ENCODE measurements at places on chromosomes 12 and 14.

- no peak for DNase-seq
Observed at GRCh38 chr14:73208390-73208789, 28.9 kb upstream of the PAPLN start.

DNA sequence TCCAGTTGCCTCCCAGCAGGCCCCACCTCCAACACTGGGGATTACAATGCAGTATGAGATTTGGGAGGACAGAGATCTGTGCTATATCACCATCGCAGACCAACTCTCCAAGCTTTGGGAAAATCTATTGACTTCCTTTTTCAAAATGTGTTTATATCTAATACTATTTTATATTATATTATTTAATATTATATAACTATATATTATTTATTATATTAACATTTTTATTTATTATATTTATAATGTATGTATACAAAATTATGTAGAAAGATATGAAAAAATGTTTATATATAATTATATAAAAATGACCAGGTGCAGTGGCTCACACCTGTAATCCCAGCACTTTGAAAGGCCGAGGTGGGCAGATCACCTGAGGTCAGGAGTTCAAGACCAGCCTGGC lies 36.4 kb downstream of the DNAH10 start:
- DNase-seq = no peak

GRCh38 chr12:4214877-4215228 lies 58.7 kb upstream of the CCND2 start:
- DNase-seq = no peak

DNA sequence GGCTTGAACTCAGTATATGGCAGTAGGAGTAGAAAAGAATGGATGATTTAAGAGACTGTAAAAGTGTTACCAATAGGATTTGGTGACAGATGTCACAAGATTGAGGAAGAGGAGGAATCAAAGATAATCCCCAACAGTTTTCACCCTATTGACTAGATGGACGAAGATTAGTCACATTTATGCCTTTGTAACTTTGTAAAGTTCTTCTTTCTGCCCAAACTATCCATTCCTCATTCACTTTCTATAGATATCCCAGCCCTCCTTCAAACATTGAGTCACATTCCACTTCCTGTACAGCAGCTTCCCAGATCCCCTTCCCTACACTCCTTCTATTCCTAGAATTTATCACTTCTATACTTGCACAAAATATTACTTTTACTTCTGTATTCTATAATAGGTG lies 207.9 kb downstream of the BTG1 start:
- no peak for DNase-seq

DNA sequence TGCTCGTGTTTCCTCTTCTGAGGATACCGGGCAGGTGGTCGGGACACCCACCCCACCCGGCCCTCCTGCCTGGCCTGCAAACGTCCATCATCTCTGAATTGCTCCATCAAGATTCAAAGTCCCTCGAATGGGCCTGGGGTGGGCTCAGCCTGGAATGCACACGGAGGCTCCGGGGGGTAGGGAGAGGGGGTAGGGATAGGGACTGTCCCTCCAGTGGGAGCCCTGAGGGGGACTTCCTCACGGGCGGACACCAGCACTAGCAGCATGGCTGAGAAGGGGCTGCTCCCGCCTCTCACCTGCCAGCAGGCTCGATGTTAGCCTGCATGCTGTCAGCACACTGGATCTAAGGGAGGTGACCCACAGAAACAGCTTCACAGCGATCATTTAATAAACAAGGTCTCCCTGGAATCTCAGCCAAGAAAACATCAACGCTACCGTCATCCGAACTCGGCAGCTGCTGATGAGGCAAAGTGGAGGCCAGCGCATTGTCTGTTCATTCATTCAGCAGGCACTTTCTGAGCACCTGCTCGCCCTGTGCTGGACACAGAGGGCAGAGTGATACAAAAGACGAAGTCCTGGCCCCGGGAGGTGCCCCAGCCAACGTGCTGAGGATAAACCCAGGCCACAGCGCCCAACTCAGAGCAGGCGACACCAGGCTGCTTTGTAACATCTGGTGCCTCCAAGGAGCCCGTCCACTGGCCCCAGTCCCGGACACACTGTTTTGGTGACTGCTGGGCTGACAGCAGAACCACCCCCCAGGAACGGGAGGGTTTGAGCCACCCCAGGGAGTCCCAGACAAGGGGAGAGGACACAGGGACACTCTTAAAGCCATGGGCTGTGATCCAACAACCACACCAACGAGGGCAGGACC lies 6.3 kb downstream of the TMEM179 start:
- no peak for DNase-seq

- DNase-seq = no peak
Observed at GRCh38 chr14:85415015-85415712, 114.8 kb upstream of the FLRT2 start.

- no peak for DNase-seq
Observed at GRCh38 chr14:22460461-22461195, 128.4 kb downstream of the DAD1 start.

DNA sequence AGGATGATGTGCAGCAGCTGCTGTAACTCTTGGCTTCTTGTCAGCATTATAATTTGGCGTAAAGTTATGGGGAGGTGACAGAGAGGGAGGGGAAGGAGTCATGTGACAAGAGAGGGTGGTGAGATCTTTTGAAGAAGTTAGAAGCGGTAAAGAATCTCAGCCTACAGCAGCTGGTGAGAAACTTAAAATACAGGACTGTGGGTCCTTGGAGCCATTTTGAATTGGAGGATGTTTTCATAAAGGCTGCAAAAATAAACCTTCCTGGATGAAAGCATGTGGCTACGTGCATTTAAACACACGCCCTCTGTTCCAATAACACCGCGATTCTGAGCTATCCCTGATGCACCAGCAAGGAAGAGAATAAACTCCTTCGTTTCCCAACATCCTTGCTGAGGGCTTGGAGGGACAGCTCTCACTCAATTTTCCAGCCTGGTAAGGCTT lies 133.7 kb downstream of the TMEM30B start:
- no peak for DNase-seq

DNA sequence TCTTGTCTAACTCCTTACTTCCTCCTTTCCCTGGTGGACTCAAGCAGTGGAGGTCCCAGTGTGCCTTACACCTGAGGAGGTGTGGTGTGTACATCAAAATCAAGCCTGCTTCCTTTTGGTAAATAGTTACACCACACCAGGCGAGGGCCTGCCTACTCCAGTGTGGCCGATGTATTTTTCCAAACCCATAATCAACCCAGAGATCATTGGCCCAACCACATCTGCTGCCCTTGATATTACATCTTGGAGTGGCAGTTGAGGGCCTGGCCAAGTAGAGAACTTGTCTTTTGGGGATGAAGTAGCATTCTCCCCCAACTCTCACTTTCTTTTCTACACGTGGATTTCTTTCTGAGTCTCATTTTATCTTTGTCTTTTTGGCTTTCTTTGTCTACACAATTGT lies 187.4 kb downstream of the EFCAB11 start:
- DNase-seq = no peak

DNA sequence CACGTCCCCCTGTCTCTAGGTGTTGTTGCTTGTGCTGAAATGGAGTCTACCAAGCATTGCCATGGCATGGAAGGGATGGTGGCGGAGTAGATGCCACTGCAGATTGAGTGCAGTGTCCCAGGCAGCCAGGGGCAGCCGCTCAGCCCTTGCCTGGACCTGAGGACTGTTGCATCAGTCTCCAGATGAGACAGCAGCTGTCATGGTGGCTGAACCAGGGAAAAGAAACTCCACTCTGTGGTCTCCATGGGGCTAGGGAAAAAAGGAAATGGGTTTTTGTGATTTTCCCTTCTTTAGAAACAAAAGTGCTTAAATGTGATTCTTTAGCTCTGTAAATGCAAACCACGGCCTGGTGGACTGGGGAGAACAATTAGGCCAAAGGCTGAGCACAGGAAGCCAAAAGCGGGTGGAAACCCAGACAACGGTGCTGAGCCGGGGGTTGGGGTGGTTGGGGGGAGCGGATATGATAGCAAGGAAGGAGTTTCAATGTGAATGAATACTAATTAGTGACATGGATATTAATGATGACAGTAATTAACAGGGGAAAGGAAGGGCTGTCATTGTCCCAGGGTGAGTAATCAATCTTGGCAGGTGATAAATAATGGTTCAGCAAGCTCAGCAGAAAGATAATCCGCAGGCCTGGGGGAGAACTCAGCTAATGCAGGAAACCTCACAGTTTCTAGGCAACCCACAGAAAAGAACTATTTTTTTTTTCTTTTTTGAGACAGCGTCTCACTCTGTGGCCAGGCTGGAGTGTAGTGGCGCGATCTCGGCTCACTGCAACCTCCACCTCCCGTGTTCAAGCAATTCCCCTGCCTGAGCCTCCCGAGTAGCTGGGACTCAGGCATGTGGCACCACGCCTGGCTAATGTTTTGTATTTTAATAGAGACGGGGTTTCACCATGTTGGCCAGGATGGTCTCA lies 442.6 kb downstream of the DPF3 start:
- no peak for DNase-seq

DNA sequence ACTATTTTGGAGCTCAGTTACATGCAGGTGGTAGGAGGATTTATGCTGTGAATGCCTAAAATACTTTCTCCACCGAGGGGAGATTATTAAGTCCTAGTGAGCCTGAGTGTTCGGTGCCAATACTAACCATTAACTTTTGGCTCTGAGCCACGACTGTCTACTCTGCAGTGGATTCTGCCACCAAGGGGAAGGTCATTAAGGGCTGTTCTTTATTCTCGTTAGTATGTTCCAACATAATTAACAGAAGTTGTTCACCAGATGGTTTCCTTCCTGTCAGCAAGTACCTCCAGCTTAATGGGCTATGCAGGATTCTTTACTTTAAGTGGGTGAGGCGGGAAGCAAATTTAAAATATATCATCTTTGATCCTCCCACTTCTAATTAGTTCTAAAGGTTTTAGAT lies 326.3 kb downstream of the BMP4 start:
- no peak for DNase-seq

DNA sequence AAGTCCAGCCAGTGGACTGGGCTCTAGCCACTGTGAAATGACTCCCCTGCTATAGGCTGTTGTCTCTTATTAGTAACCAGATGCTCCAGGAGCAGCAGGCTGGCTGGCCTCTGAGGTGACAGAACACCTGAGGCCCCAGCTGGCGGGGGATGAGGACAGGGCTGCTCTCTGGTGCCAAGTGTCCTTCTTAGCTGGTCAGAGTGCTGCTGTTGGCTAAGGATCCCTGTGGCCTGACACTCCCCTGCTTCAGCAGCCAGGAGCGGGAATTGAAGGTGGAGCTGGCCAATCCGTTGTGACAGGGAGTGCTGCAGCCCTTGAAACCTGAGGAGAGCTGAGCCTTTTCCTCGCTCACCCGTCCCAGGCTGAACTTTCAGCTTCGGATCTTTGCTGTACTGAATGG lies 30.7 kb downstream of the TMEM229B start:
- no peak for DNase-seq

All from stimulated activated CD4-positive, alpha-beta T cell treated with anti-CD3 and anti-CD28 coated beads, TNF-alpha, amount 100 ng/mL, for 48 hours (primary cell).